ENCODE measurements at places on chromosomes 2 and 18.
A peak's percentile ranks its signal among the peaks of the same experiment; 100 is the strongest.

DNA sequence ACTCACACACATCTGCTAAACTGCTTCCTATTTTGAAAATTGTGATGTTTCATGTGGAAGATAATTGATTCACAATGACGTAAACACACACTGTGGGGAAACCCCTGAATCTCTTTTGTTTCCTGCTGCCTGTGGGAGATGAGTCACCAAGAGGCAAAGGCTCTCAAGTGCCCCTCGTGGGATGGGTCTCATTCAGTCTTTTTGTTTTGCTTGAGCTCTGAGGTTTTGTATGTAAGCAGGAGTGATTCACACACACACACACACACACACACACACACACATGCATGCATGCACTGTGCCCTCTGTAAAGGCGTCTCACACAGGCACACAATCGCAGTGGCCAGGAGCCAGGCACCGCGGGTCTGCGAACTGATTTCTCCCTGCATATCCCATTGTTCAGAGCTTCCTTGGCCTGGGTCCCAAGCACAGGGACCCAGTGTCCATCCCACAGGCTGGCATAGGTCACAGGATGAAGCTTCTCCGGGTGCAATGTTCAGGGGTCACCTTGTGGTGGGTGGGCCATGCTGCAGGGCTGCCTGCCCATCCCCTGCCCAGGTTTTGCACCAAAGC lies 12.1 kb upstream of the ARHGEF4 start:
- peak; percentile 37 for DNase-seq

DNA sequence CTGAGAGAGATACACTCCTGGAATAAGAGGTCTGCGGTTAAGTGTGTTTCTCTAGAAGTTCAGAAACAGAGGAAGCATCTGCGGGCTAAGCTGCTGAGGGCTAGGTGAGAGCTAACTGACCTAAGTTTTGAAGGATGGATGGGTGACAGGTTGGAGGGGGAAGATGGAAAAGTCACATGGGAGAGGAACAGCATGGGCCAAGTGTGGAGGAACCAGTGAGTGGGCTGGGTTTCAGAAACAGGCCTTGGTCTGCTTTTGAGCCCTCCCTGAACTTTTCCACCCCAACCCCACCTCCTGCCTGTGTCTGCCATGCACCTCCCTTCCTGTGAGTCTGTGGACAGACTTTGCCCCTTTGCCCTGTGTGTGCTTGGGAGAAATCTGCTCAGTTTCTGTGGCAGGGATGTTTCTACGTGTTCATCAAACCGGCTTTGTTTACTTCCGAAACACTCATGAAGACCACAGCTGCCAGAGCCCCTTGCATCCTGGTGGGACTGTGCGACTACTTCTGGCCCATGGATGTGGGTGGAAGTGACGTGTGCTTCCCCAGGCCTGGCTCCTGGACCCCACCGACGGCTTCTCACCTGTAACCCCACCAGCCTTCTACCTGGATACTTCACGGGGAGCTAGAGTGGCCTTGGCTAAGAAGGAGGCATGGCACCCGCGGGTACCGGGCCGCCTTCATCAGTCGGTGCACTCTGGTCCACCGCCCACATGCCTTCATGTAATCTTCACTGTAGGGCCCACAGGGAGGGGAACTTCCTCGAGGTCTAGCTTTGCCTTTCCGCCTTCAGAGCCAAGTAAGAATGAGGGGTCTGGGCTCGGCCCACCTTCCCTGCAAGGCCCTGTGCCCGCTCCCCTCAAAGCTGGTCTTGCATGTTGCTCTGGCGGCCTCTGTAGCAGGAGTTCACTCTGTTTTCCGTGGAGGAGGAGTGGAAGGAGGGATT lies 1.4 kb upstream of the HPCAL1 start:
- DNase-seq = no peak

- no peak for DNase-seq
These were observed 32.3 kb downstream of the GPC1 start for GRCh38 chr2:240467659-240468302.

- peak; percentile 5 for DNase-seq
These were observed 239.8 kb downstream of the HAUS1 start for GRCh38 chr18:46343931-46344372.

DNA sequence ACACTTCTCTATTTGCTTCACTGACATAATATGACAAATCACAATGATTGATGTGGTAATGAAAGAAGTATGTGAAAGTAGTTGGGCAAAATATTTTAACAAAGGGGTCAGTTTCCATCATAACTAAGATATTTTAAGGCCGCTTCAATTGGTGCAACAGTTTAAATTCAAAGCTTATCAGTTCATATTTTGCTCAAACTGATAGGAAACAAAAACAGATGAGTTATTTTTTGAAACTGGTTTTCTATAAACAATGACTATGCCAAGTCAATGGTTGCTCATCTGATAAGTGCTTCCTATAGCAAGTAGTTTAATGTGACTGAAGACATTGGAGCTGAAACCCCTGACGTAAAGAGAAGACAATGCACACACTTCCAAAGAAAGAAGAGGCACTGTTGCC lies 1290.7 kb downstream of the SUCLG1 start:
- DNase-seq = no peak

DNA sequence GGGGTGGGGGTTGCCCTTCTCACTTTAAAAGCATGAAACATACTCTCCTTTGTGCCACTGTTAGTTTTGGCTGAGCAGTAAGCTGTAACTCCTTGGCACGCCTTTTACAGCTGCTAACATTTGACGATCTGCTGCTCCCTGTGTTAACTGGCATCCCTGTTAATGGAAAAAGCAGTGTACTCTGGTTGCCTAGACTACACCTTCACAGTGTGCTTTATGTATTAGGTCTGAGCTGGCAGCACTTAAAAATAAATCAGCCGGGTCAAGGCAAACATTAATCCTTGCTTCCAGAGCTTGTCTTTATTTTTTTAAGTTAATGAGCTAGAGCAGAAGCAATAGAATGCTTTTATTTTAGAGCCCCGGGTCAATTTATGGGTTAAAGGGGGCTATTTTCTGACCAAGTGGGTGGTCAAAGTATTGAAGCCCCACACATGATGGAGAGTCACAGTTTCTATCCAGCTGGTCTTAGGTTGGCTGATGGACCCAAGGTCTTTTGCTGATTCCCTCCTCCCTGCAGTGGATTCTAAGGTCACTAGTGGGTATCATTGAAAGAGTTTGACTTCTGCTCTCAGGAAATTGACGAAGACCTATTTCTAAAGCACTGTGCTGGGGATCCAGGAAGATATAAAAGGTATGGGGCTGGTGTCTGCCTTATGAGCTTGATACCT lies 54.5 kb downstream of the CFAP221 start:
- no peak for DNase-seq

DNA sequence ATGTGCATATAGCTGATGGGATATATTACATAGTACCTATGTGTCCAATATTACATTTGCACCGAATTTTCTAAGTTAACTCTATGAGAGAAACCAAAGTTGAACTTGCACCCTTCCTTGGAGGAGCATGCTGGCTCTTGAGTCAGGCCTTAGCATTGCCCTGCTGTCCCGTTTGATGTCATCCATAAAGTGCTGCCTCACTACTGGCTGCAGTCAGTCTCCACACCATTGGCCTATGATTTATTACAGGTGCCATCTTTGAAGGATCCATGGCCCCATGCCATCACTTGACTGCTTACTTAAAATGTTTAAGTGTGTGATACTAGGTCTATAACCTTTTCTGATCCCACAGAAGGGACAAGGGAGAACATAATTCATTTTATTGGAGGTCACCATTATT lies 249.3 kb upstream of the RBBP8 start:
- DNase-seq = no peak

GRCh38 chr2:17863539-17863938 lies 14.9 kb upstream of the KCNS3 start:
- no peak for DNase-seq

- DNase-seq = no peak
These were observed 9.1 kb downstream of the TWIST2 start for GRCh38 chr2:238856713-238857567.

Measured in stimulated activated CD4-positive, alpha-beta T cell treated with anti-CD3 and anti-CD28 coated beads, Interleukin-1b, Interleukin-23, amount 100 ng/mL, for 1 hour (primary cell).